ENCODE measurements at places on chromosomes 13 and 19. TPM values are rescaled to one million over a fixed set of nuclear protein-coding genes. Genes with fewer than 3 reads are reported as not detected.

KLHL1 gene
- total RNA-seq: not detected

SMAD9 gene
- total RNA-seq: 30.7 TPM

DENND1C gene
- total RNA-seq: 0.91 TPM

MEDAG gene
- total RNA-seq: 0.23 TPM

PDX1 gene
- not detected for total RNA-seq

ATP7B gene
- 8.2 TPM for total RNA-seq

TSKS gene
- total RNA-seq: not detected

CACNG7 gene
- total RNA-seq: not detected

RAX2 gene
- not detected for total RNA-seq

IFNL1 gene
- total RNA-seq: not detected

DACT3 gene
- 28.1 TPM for total RNA-seq

IGFL3 gene
- total RNA-seq: not detected

KLF1 gene
- total RNA-seq: not detected

KCNJ14 gene
- total RNA-seq: 0.45 TPM

OR7G2 gene
- not detected for total RNA-seq

OR10H2 gene
- total RNA-seq: not detected

SRRM5 gene
- total RNA-seq: 0.28 TPM

CCDC9 gene
- 27.9 TPM for total RNA-seq

C19orf33 gene
- 9.7 TPM for total RNA-seq

ZNF358 gene
- 116 TPM for total RNA-seq

NUCB1 gene
- total RNA-seq: 441 TPM

CDX2 gene
- 0.34 TPM for total RNA-seq

LNX2 gene
- total RNA-seq: 34.1 TPM

TSHZ3 gene
- total RNA-seq: 18.4 TPM

PEAK3 gene
- 0.80 TPM for total RNA-seq

KLK1 gene
- total RNA-seq: 8.3 TPM

B9D2 gene
- total RNA-seq: 17.1 TPM

FPR1 gene
- total RNA-seq: 5.6 TPM

C5AR2 gene
- not detected for total RNA-seq

ZNF418 gene
- 3.6 TPM for total RNA-seq

DMKN gene
- total RNA-seq: 80.5 TPM

KLK11 gene
- 315 TPM for total RNA-seq

SKA3 gene
- 4.3 TPM for total RNA-seq

ZNF763 gene
- total RNA-seq: 4.0 TPM

Data from prostate gland (tissue), 2 donors.